ENCODE measurements at places on chromosomes 1 and 21. TPM values are rescaled to one million over a fixed set of nuclear protein-coding genes. Genes with fewer than 3 reads are reported as not detected.

- no peak for DNase-seq
These were observed 13.1 kb downstream of the PCSK9 start for GRCh38 chr1:55052221-55053142.

DNA sequence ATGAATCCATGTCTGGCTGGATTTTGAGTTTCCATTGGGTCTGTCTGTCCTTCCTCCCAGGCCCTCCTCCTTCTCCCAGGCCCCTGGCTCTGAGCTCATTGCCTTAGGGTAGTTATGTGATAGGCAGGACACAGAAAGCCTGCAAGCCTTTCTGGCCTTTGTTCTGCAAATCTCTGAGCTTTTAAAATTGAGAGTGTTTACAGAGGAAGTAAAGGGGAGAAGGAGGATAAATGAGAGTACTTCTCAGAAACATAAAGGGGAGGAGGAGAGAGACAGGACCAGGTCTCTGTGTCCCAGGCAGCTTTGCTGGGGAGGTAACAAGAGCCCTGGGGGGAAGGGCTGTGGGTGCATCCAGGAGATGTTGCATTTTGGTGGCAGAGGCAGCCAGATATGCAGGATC lies 126.7 kb downstream of the FOXD2 start:
- no peak for DNase-seq

- no peak for DNase-seq
These were observed 936.7 kb upstream of the NEGR1 start for GRCh38 chr1:73218995-73219546.

DNA sequence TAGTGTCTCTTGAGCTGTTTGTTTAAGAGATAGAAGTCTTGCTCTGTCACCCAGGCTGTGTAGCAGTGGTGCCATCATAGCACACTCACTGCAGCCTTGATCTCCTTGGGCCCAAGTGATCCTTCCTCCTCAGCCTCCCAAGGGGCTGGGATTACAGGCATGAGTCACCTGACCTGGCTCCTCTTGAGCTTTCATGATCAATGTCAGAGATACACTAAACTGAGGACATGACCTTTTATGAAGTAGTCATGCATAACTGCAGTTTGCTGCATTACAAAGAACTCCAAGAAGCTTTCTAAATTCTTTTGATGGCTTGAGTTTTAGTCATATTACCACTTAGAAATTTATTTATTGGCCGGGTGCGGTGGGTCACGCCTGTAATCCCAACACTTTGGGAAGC lies 77.7 kb downstream of the CC2D1B start:
- peak; percentile 2 for DNase-seq

GRCh38 chr1:31038360-31038759 lies 27.2 kb downstream of the PUM1 start:
- no peak for DNase-seq

The LCE1E gene
- not detected for total RNA-seq

The TMEM269 gene
- total RNA-seq: 0.04 TPM

The TEX38 gene
- not detected for total RNA-seq

The LCE1D gene
- total RNA-seq: not detected
